ENCODE measurements at places on chromosomes 12 and 14.

GRCh38 chr14:66998013-66998412 is 191.2 kb upstream of the GARIN2 start:
- no peak for DNase-seq

GRCh38 chr12:46027172-46027571 is 36.8 kb upstream of the SCAF11 start:
- no peak for DNase-seq

DNA sequence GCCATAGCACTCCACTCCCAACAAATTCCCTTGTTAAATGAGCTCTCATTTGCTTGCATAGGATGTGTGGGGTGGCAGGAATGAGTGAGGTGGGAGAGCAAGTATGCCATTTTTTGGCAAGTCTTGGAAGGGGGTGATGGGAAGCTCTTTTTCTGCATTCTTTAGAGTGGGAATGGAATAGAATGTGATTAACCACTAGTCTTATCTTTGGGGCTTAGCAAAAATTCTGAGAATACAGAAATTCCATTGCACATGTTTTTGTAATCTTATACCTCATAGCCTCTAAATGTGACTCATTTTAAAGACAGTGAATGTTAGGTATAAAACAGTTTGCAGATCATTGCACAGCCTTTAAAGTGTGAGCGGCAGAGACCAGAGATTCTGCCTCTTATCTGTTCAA is 28.4 kb upstream of the NEDD1 start:
- no peak for DNase-seq

DNA sequence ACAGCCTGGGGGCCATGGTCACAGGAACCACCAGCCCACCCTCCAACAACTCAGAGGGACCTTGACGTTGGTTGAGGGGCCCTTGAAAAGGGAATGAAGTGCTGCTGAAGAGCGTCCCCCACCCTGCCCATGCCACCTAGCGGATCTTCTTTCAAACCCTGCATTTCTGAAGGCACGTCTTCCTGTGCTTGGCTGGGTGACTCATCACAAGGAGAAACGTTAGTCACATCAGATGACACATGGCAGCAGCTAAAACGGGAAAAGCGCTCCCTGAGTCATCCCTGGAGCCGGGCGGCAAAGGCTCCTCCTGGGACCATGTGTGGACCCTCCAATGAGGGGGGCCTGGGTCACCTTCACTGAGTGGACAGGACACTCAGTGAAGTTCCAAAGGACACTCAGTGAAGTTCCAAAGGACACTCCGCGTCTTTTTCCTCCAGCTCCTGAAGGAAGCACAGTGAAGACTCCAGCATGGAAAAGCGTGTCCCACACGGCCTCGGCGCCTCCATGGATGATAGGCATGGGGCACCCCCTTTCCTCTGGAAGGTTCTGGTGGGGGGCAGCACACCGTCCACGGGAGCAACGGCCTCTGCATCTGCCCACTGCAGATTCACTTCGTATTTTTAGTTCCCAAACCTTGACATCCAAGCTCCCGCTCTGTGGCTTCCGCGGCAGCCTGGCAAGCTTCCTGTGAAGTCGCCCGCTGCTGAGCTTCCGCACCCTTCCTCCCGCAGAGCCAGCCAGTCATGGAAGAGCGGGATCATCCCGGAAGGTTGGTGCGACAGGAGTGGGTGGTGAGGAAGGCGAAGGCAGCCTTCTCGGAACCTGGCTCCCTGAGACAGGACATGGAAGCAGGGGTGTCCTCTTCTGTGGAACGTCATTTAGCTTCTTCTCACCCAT is 383.4 kb downstream of the VRK1 start:
- no peak for DNase-seq

Measured in NCI-H446 (cell line).